Stimulated activated CD8-positive, alpha-beta memory T cell treated with anti-CD3 and anti-CD28 coated beads, Interleukin-7, amount 100 ng/mL, for 1 hour (primary cell): ENCODE measurements at places on chromosomes 2 and 18.

GRCh38 chr2:71721362-71721665 is 268.0 kb downstream of the DYSF start:
- DNase-seq: no peak

GRCh38 chr18:32530947-32531651 is 60.4 kb upstream of the GAREM1 start:
- DNase-seq: no peak

DNA sequence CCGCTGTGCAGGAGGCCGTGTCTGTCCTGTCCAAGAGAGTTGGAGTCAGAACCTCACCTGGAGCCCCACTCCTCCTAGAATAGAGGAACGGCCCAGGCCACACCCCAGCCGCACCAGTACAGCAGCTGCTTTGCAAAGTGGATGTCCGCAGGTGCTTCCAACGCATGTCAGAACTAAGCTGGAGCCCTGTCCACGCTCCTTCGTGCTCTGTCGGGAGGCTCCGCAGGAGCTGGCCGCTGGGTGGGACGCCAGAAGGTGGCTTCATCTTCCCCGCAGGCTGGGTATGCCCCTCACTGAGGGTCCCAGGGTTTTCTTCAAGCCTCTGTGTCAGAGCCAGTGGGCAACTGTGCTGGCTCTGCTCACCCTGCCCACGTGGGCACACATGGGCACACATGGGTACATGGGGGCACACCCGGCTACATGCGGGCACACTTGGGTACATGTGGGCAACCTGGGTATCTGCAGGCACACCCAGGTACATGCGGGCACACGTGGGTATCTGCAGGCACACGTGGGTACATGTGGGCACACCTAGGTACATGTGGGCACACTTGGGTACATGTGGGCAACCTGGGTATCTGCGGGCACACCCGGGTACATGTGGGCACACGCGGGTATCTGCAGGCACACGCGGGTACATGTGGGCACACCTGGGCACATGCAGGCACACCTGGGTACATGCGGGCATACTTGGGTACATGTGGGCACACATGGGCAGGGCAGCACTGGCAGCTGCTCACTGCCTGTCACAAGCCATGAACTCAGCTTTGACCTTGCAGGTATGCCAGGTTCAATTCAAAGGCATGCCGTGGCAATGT is 67.1 kb upstream of the CTDP1 start:
- DNase-seq: no peak

GRCh38 chr2:1640301-1641135 is 103.8 kb downstream of the PXDN start:
- no peak for DNase-seq

GRCh38 chr2:76958749-76959148 is 563.4 kb downstream of the LRRTM4 start:
- no peak for DNase-seq

DNA sequence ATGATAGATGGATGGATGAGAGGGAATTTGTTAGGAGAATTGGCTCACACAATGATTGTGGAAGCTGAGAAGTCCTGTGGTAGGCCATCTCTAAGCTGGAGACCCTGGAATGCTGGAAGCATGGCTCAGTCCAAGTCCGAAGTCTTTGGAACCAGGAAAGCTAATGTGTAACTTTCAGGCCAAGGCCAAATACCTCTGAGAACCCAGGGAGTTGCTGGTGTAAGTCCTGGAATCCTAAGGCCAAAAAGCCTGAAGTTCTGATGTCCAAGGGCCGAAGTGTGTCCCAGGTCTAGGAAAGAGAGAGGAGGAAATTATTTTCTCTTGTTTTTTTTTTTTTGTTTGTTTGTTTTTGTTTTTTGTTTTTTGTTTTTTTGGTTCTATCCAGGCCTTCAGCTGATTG is 492.2 kb upstream of the GCFC2 start:
- DNase-seq: no peak

GRCh38 chr2:42183775-42184174 is 14.6 kb downstream of the EML4 start:
- DNase-seq: no peak

DNA sequence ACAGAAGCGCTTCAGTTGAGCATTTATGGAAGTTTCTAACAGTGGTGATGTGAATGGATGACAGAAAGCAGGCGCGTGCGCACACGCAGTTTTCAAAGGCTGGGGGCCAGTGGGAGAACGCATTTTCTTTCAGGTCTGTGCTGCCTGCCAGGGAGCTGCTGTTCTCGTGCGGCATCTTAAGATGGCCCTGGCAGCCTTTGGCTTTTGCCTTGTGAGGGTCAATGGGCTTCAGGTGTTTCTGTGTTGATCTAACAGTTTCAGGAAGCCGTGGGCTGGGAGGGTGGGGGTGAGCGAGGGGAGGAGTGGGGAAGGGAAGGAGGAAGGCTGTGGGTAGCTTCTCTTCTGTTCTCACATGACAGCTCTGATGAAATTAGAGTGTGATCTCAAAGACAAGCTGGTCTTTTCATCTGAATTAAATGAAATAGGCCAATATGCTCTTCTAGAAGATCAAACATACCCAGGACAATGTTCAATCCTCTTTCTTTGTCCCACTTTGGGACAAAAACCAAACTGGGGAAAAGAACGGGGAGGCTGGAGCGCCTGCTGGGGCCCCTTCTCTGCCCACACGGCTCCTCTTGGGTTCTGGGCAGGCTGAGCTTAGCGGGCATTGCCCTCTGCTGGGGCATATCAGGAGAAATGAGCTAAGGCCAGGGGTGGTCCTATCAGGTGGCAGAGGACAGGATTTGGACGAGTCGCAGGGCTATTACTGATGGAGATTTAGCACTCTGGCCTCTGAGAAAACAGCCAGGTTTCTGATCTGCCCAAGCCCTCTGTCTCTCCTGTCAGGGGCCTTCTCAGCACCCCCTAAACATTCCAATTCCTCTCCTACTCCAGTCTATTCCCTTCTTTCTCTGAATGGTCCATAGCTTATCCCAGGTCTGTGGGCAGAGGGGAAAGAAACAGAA is 126.2 kb upstream of the LGALSL start:
- DNase-seq: no peak

- DNase-seq: no peak
Observed at GRCh38 chr2:8606226-8606625, 75.6 kb upstream of the ID2 start.

DNA sequence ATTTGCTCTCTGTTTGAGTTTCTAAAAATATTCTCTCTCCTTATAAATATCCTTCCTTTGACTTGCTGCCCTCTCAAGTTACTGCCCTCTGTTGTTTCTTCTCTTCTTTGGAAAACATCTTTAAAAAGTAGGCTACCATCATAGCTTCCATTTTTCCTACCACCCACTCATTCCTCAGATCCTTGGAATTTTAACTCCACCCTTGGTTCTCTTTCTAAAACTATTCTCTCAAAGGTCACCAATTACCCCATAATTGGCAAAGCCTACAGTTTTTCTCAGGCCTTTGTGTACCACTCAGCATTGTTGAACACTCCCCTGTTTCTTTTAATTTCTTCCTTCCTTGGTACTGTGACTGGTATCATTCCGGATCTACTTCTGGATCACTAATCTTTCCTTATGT is 43.0 kb upstream of the ITGAV start:
- no peak for DNase-seq

GRCh38 chr2:218256612-218257350 is 4.0 kb upstream of the GPBAR1 start:
- no peak for DNase-seq

DNA sequence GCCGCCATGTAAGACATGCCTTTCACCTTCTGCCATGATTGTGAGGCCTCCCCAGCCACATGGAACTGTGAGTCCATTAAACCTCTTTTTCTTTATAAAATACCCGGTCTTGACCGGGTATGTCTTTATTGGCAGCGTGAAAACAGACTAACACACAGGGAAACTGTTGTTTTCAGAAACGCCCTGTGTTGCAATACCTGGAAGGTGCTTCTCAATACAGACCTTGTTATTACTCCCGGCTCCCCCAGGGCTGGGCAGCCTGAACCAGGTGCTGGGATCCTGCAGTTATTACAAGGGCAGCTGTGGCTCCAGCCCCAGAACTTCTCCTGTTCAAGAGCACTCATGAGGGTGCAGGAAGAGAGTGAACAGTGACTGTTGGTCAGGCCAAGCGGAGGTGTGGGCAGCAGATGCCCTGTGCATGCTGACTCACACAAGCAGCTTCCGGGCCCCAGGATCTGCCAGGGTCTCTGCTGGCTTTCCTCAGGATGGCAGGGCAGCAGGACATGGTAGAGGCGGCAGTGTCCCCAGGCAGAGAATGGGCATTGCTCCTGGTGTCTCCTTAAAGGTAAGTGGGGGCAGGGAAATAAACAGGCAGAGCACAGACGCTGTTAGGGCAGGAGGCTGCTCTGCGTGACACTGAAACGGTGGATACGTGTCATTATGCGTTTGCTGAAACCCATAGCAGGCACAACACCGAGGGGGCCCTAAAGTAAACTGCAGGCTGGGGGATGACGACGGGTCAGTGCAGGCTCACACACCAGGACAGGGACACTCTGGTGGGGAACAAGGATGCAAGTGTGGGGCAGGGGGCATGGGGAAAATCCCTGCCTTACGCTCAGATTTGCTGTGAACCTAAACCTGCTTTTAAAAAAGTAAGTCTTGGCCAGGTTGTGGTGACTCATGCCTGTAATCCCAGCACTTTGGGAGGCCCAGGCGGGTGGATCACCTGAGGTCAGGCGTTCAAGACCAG is 89.1 kb downstream of the NDUFA10 start:
- DNase-seq: no peak

GRCh38 chr18:40152859-40153258 is 1802.2 kb upstream of the PIK3C3 start:
- DNase-seq: no peak

DNA sequence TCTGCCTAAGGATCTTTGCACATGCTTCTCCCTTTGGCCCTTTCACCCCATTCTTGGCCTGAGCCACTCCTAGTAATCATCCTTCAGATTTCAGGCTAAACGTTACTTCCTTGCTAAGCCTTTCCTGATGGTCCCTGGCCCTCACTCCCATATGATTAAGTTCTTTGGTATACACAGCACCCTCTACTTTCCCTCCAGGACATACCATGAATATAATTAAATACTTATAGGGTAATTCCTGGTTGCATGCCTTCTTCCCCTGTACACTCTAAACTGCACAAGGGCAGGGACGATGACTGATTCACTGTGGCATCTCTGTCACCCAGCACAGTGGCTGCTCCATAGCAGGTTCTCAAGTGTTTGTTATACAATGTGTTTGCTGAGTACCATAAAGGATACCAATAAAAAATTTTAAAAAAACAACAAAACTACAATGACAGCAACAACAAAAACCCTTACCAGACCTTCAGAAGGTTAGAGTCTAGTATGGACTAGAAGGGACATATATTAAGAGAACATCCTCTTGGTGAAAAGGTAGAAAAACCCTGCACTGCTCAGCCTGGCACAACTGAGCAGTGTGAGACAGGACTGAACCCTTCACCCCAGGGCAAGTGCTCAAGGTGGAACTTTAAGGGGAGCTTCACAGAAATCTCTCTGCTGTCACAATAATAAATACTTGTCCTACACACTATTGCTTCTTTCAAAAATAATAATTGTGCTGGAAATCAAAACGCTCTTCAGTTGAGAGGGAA is 76.2 kb downstream of the AAK1 start:
- DNase-seq: no peak

DNA sequence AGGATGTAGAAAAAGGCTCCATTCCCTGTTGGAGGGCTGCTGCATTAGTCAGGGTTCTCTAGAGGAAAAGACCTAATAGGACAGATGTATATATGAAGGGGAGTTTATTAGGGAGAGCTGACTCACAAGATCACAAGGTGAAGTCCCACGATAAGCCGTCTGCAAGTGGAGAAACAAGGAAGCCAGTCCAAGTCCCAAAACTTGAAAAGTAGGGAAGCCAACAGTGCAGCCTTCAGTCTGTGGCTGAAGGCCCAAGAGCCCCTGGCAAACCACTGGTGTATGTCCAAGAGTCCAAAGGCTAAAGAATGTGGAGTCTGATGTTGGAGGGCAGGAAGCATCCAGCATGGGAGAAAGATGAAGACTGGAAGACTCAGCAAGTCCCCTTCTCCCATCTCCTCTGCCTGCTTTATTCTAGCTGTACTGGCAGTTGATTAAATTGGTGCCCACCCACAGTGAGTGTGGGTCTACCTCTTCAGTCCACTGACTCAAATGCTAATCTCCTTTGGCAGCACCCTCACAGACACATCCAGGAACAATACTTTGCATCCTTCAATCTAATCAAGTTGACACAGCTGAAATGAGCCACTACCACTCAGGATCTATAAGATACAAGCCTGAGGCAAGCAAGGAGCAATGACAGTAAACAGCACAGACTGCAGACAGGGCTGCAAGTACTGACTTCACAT is 30.0 kb upstream of the ATG16L1 start:
- no peak for DNase-seq

GRCh38 chr18:1806884-1807615 is 764.3 kb downstream of the METTL4 start:
- no peak for DNase-seq

- no peak for DNase-seq
Observed at GRCh38 chr2:213007290-213007838, 144.0 kb downstream of the IKZF2 start.

- no peak for DNase-seq
Observed at GRCh38 chr2:100620481-100620880, 57.7 kb downstream of the PDCL3 start.

DNA sequence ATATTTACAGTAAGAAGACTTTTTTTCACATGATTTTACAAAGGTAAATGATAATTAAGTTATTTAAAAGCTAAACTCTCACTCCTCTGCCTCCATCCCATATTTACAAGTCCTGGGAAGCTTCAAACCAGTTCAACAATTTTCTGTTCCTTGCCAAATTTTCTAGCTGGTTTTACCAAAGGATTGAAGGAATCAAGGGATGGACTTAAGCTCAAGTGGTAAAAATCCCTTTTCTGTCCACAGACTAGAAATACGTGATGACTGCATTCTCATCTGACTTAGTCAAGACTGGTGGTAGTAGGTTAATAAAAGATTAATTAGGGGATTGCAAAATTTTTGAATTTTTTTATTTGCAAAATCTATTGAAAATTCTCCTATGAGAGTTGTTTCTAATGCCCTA is 297.3 kb downstream of the MTX2 start:
- DNase-seq: no peak

DNA sequence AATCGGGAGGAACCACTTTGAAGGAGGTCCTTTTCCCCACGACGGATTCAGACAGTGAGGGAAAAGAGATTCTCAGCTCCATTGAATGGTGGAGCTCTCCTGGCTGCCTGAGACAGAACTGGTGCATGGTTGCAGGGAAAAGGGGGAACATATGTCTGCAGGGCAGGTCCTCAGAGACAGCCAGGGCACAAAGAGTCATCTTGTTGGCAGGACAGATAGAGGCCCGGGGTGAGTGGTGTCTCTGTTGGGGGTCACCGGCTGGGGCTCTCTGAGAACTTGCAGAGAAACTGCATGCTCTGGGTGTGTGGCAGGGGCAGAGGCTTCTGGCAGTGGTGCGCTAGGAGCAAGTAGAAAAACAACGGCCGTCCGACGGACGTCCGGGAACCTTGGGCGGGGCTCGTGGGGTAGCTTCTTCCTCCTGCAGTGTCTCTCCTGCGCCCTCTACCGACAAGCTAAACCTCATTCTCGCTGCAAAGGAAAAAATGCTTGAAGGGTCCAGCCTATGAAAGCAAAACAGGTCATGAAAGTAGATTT is 94.3 kb downstream of the CDCA7 start:
- DNase-seq: no peak
